ENCODE measurements at places on chromosomes 7 and 10. TPM values are rescaled to one million over a fixed set of nuclear protein-coding genes. Genes with fewer than 3 reads are reported as not detected.

DNA sequence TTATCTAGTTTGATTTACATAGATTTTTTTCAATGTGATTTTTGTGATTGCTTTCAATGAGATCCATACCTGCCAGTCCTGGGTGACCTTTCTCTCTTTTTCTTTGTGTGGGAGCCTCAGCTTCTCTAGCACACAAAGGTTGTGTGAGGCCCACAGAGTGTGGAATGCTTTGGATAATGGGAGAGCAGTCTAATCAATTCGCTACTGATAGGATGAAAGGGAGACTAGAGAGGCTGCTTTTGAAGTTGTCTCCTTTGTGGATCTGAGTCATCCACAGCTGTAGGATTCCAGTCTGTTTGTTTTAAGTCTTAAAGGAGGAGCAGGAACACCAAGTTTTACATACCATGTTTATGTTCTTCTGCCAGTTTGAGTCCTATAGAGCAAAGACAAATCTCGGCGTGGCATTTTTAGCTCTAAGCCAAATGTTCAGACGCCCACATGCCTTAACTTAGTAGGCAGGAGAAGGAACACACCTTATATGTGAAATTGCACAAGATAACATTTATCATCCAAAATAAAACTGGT, 330.0 kb downstream of the ARL4A start:
- no peak for DNase-seq

- no peak for DNase-seq
Measured at GRCh38 chr7:18505870-18506460, 10.4 kb downstream of the HDAC9 start.

GRCh38 chr7:124792002-124792401, 26.4 kb upstream of the GPR37 start:
- DNase-seq = no peak

- DNase-seq = no peak
Measured at GRCh38 chr10:132443605-132443982, 46.6 kb downstream of the PWWP2B start.

Gene EPHA1
- not detected for total RNA-seq

Gene HDAC9
- total RNA-seq = 18.3 TPM
